H54 (cell line): ENCODE measurements at places on chromosomes 5 and 9.
A peak's percentile ranks its signal among the peaks of the same experiment; 100 is the strongest.

DNA sequence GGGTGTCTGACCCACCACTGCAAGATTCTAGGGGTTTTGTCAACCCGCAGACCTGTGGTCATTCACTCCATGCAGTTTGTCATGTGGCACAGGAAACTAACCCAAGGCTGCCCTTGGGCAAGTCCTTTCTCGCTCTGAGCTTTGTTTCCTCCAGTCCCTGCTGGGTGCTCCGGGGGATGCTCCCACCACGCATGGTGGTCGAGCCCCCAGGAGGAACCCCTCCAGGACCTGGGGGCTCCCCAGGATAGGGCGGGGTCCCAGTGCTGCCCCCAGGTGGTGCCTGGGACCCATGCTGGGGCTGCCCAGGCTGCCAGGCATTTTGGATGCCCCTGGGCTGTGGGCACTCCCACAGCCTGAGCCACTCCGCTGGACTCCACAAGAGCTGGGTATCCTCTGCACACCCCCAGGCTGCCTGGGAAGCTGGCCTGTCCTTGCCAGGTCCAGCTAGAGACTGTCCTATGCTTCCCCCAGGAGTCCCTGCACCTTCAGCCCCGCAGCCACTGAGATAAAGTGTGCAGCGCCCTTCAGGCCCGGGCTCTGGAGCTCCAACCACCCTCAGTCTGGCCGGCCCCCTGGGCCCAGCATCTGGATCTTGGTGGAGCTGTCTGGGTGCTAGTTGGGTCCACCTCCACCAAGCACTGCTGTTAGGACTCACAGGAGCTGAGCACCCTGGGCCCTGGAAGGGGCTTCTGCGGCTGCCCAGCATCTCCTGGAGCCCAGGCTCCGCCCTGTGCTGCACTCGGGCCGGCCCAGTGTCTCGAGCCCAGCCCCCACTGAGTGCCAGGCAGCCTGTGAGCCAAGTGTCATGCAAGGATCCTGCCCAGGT is 104.3 kb downstream of the PHF2 start:
- no peak for DNase-seq

DNA sequence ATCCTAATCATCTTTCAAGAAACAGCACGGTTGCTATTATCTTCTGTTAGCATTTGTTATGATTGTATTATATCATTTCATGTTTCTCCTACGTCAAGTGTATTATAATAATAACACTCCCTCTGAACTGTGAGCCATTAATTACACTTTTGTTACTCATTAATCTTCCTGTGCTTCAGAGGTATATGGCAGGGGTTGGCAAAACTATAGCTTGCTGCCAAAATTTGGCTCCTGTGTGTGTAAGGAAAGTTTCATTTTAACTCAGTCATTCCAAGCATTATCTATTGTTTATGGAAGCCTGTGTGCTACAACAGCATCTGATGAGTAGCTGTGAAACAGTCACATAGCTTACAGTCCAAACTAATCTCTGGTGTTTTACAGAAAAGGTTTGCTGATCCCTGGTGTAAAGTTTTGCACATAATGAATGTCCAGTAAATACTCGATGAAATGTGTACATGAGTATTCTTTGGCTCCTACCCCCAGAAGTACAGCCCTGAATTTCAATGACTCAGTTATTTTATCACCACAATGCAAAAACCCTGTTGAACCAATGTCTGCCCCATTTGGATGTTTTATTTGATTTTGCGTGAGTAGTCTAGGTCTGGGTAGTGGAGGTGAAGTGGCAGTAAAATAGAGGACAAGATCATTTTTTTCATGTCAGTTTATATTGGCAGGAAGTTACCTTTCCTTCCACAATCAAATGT is 648.2 kb downstream of the MAT2B start:
- DNase-seq = no peak

DNA sequence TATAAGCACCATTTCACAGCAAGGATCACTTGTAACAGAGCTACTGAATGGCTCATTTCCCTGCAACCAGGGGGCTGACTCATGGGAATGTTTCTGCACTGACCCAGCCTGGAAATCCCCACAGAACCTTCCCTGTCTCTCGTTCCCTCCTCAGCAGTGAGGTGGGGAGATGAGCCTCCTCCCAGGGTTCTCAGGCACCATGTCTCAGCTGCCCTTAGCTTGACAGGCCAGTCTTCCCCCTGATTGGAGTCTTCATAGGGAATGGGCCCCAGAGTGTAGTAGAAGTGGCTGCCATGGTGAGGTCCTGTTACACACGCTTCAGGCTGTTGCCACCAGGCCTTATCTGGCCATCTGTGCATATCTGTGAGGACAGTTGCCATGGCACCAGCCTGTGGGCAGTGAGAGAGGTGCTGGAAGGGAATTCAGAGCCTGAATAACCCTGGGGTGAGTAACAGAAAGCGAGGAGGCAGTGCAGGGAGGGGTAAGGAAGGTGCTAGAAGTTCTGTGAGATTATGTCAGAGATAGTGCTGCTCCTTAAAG is 324.4 kb downstream of the ENC1 start:
- DNase-seq = peak; percentile 63

DNA sequence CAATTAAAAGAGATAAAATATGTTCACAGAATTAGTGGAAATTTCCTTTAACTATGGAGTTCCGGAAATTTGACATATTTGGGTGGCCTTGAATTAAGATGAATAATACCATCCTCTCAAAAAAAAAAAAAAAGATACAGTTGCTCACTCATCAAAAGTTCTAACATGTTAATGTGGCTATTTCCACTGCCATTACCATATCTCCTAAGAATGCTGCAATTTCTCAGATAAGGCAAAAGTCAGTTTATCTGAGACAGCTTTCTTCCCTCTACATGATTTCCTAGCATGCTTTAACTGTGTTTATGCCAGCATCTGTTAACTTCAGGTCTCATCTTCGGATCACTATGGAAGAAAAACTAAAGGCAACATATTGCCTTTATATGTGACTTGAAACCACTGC is 2.6 kb downstream of the FASTKD3 start:
- no peak for DNase-seq

DNA sequence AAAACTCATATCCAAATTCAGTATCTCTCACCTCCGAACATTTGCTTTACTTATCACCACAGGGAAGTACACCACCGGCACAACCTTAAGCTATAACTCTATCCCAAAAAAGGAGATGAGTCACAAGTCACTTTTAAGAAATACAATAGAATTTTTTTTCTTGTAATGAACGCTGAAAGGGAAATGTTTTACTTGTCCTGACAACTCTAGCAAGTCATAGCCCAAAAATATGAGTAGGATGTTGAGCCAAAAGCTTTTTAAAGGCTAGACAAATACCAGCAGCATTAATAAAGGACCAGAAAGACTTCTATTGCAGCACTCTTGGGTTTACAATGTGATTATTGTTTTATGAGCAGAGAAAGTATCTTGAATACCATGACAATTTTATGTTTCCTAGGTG is 147.3 kb upstream of the FST start:
- no peak for DNase-seq

GRCh38 chr5:147711019-147711418 is 71.5 kb downstream of the JAKMIP2 start:
- DNase-seq = no peak

GRCh38 chr5:106699198-106699597 is 971.5 kb downstream of the EFNA5 start:
- DNase-seq = no peak

DNA sequence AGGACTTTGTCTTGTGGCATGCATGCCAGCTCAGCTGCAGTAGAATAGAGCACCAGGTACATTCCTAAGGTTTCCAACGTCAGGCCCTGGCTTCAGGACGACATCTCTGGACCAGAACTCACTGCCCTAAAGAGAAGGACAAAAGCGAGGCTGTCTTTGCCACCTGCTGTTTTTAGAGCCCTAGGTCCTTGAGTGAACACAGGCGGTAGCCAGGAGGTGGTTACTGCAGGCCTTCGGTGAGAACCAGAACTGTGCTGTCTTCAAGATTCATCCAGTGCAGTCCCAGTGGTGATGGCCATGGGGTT is 288.9 kb upstream of the CDH18 start:
- DNase-seq = no peak
